AG04450 (cell line): ENCODE measurements at places on chromosomes 2 and 18.

DNA sequence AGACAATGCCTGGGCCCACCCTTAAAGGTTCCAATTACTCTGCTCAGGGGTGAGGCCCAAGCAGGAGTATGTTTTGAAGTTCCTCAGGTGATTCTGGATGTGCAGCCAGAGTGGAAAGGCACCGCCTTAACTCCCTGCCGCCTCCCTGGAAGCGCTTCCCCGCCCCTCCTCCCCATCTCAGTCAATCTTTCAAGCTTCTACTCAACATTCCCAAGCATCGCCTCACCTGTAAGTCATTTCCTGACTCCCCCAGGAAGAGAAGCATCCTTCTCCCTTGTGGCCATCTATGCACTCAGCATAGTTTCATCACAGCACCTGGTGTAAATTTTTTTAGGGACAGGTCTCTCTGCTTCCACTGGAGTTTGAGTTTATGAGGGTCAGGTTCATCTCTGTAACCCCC lies 67.5 kb downstream of the MYL12B start:
- no peak for DNase-seq

DNA sequence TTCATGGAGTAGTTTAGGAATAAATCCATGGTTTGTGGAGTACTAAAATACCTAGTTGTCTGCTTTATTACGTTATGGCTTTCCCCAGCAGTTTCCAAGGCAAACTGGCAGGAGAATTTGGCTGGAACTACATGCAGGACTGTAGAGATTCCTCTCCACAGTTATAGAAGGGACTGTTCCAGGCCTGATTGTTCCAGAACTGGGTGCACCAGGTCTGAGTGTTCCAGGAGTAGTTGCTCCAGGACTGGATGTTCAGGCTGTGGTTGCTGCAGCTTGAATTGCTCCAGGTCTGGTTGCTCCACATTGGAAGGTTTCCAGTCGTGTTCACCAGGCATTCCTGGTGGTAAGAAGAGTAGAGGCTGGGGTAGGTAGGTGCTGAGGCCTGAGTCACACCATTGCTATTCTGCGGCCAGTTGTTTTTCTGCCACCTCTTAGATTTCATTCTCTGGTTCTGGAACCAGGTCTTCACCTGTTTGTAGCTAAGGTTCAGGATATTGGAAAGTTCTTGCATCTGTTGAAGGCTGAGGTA lies 28.1 kb downstream of the SGPP2 start:
- no peak for DNase-seq

GRCh38 chr2:39571111-39571731 lies 94.5 kb upstream of the TMEM178A start:
- no peak for DNase-seq

GRCh38 chr2:183091318-183091953 lies 12.9 kb downstream of the DUSP19 start:
- no peak for DNase-seq

DNA sequence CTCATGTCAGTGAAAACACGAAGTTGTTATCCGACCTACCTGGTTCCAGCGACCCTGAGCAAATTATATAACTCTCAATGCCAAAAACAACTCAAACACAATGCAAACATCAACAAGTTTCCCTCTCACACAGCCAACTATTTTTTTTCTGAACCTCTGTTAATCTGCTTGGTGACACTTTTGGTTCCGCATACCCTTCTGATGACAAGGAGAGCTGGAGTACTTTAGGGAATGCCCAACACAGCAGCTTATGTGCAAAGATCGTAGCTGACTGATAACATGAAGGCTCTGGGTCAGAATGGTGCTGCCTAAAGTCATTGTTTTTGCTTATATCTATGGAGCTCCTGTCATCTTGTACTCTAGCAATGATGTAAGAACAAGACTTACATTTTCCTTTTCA lies 72.7 kb upstream of the CCDC68 start:
- no peak for DNase-seq

- DNase-seq, result no peak
These were observed 100.4 kb upstream of the LCLAT1 start for GRCh38 chr2:30346471-30347169.

DNA sequence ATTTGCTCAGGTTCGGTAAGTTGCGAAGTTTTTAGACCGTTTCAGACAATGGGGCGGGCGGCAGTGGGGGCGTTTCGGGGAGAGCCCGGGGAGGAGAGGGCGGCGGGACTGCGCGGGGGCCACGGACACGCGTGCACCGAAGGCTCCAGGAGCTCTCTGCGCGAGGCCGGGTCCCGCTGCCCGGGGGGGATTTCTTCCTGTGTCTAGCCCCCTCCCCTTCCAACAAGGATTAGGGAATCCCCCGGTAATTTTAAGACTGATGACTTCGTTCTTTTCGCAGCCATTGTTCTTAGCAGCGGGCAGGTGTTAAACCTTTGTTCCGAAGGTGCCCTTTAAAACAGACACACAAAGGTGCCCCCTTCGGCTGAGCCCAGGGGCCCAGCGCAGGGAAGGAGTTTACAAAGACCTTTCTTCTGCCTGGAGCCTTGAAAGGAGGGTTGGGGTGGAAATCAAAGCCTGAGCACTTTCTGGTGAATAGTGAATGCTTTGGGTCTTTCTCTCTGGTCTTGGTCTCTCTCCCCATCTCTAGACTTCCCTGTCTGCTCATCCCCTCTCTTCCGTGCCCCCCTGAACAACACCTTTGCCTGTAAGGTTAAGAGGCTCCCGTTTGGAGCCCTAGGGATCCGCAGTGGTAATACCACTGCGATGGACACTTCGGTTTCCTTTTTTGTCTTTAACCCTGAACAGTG lies 2.1 kb downstream of the TRIB2 start:
- DNase-seq, result no peak

GRCh38 chr2:47043142-47043890 lies 111.8 kb downstream of the STPG4 start:
- peak; percentile 85 for DNase-seq

DNA sequence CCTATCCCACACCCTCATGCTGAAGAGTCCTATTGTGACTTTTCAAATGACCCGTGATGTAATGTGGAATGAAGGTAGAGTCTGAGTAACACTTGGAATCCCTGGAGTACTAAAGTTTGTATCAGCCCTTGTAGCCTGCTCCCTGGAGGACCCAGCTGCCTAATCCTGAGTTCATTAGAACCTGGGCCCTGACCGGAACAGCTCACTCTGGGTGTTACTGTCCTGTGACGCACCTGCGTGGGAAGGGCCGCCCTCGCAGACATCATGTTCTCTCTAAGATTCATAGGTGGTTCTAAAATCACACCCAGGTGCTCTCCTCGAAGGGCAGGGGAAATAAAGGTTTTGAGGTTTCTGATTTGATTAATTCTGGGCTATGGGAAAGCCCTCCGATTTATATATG lies 62.3 kb downstream of the NCK2 start:
- no peak for DNase-seq

GRCh38 chr18:55245211-55245614 lies 286.0 kb upstream of the CCDC68 start:
- DNase-seq, result no peak

DNA sequence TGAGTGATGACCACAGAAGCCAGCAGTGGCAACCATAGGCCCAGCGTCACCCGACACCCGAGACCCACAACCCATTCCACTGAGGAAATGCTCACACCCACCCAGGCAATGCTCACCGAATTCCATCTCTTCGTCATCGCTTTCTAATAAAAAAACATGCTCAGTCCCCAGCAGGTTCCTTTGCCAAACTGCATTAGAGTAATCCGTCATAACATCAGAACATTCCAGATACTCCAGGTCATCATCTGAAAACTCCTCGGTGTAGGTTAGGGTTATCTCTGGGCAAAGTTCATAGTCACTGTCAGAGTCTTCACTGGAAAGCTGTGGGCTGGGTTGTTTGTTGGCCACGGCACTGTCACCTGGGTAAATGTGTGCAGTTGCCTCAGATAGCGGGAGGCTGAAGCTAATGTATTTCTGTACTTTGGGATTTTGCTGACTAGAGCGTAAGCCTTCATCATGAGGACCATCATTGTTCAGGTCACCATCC lies 49.3 kb downstream of the ALPK2 start:
- peak; percentile 71 for DNase-seq

GRCh38 chr18:74950479-74950878 lies 258.5 kb downstream of the PTGR3 start:
- no peak for DNase-seq
